NCI-H82 (cell line): ENCODE measurements at places on chromosomes 3 and 15.
A peak's percentile ranks its signal among the peaks of the same experiment; 100 is the strongest.

DNA sequence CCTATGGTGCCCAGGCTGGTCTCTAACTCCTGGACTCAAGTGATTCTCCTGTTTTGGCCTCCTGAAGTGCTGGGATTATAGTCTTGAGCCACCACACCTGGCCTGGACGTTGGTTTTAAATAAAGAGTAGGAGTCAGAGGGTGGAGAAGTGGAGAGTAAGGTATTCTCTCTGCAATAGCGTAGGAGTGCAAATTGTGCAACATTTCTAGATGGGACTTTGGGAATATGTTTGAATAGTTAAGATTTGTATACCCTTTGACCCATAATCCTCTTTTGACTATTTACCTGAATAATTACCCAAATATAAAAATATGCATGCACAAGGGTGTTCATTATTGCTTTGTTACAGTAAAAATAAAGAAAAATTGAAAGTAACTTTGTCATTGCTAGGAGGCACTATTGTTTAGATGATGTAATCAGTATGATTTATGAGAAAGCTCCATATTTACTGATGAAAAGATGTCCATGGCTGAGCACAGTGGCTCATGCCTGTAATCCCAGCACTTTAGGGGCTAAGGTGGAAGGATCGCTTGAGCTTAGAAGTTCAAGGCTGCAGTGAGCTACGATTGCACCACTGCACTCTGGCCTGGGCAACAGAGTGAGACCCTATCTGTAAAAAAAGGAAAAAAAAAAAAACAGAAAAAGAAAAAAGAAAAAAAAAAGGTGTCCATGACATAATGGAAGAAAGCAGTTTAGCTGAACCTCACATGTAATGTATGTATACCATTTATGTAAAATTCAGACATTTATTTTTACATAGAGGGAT, 15.1 kb upstream of the XYLB start:
- DNase-seq: no peak

GRCh38 chr15:66919421-66919820, 146.0 kb upstream of the SMAD3 start:
- DNase-seq: no peak

DNA sequence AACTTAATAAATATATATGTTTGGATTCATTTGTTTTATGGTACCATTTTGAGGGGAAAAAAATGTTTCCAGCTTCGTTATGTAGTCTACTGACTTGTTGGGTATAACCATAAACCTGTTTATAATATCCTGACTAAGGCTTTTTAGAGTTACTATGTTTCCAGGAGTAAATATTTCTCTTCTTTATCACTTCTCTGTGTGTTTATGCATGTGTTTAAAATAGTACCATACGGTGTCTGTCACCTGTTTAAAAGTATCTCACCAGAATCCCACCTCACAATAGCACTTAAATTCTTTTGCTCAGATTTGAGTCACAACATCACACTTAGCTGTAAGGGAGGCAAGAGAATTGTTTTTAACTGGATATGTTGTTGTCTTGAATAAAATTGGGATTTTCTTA, 15.1 kb downstream of the LACTB start:
- DNase-seq: no peak

DNA sequence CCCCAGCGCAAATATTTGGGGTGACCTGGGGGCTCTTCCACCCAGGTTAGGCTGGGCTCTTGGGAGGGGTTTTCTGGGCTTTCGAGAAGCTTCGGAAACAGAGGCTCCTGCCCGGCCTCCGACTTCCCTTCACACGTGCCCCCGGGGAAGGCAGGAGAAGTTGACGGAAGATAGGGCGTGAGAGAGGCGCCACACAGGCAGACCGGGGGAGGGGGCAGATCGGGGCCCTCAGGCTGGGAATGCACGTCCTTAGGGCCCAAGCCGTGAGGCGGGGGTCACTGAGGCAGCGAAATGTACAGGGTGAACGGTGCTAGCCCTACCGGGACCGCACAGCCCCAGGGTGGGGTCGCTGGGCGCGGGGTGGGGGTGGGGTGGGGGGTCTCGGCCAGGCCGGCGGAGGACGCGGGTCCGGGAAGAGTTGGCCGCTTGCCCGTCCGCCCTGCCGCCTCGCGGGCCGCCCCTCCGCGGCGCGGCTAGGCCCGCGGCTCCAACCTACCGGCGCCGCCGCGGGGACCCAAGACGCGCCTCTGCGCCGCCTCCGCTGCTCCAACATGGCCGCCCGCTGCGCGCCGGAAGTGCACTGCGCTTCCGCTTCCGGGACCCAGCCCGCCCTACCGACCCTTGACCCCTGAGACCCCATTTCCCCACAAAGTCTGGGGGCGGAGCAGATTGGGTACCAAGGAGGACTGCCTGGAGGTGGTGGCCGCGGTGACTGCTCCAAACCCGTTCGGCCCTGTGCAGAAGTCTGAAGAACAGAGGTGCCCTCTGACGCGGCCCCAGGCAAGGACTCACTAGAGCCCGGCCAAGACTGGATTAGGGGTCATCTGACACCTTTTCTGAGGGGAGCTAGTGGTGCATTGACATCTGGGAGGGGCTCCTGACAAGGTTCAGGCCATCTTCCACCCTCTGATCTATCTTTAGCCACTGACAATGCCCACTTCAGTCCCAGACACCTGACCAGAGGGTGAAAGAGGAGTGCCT, at the start of gene CCDC71:
TSS of gene CCDC71 (minus strand) at position 561 of the 981 bp plus-strand sequence. CDS start 2,123 bp downstream, outside the sequence.
- peak; percentile 79 for DNase-seq

- peak; percentile 2 for DNase-seq
These were observed 973.9 kb downstream of the FHIT start for GRCh38 chr3:60277361-60277800.
